Omental fat pad (tissue), 4 donors: ENCODE measurements at places on chromosomes 1 and 21. TPM values are rescaled to one million over a fixed set of nuclear protein-coding genes. Genes with fewer than 3 reads are reported as not detected.

- DNase-seq, result no peak
Observed at GRCh38 chr1:200899954-200900867, 5.5 kb downstream of the INAVA start.

DNA sequence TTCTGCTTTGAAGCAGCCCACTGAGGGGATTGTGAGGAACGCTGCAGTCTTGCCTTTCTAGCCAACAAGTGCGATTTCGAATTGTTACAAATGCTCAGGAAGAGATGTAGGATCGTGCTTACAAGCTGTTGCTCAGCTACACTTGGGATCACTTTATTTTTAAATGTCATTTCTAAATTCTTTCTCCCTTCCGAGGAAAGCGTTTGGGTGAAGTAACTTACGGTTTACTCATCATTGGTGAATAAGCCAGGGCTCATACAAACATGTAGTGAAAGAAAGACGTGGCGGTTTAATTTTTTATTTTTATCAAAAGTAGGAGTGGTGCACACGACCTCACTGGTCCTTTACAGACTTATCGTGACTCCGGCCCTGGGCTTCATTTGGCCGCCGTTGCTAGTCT lies 386.6 kb downstream of the KIF26B start:
- no peak for DNase-seq

GRCh38 chr1:97094247-97094972 lies 372.8 kb downstream of the PTBP2 start:
- DNase-seq, result no peak

- no peak for DNase-seq
Observed at GRCh38 chr1:217527151-217527550, 103.7 kb downstream of the GPATCH2 start.

- DNase-seq, result no peak
Observed at GRCh38 chr1:15717418-15718125, 18.5 kb upstream of the SLC25A34 start.

DNA sequence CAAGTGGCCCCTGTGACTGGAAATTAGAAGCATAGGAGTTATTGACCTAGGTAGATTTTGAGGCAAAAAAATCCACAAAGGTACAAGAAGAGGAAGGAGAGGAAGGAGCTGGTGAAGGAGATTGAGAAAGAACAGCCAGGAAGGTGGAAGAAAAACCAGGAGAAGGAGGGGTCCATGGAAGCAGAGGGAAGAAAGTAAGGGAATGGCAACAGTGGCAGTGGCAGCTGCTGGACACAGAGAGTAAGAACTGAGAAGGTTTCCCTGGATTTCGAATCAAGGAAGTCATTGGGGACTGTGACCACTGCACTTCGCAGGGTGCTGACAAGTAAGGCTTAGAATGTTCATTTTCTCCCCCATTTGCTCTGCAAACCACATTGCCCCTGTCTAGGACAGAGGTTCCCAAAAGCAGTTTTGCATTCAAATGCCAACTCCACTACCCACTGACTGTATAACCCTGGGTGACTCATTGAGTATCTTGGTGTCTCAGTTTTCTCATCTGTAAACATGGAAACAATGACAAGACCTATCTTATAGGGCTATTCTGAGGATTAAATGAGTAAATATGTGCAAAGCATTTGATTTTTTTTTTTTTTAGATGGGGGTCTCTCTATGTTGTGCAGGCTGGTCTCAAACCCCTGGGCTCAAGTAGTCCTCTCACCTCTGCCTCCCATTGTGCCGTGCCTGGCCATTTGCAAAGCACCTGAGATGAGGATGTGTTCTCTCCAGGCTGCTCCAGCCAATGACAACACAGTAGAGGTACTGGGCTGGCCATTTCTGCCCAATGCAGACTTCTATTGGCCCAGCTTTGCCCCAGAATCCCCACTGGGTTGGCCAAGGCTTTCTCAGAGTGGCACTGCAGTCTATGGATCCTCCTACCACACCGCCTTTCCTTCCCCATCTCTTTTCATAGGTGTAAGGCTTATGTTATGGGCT lies 9.3 kb upstream of the CAPN2 start:
- DNase-seq, result no peak

DNA sequence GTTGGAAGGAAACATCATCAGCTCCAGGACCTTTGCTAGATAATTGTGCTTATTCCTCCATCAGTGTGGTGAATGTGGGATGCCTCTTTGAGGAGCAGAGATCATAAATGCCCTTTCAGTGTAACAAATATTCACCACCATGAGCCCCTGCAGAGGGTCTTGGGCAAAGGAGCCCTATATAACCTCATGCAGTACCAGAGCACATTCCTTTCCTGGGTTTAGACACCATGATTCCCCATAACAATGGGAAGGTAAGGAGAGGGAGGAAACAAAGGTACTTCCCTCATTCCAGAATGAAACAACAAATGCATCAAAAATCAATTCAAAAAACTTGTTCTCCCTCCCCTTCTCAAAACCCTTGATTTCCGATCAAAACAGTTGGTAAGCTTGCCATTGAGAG lies 103.4 kb upstream of the PROX1 start:
- DNase-seq, result no peak

GRCh38 chr1:84996846-84997666 lies at the start of gene MCOLN2:
Gene MCOLN2, minus strand, starts transcription at chr1:84997113. Its CDS starts 241 bp downstream, at chr1:84996872.
- DNase-seq, result no peak

GRCh38 chr1:3923378-3924185 lies 23.5 kb upstream of the C1orf174 start:
- no peak for DNase-seq

DNA sequence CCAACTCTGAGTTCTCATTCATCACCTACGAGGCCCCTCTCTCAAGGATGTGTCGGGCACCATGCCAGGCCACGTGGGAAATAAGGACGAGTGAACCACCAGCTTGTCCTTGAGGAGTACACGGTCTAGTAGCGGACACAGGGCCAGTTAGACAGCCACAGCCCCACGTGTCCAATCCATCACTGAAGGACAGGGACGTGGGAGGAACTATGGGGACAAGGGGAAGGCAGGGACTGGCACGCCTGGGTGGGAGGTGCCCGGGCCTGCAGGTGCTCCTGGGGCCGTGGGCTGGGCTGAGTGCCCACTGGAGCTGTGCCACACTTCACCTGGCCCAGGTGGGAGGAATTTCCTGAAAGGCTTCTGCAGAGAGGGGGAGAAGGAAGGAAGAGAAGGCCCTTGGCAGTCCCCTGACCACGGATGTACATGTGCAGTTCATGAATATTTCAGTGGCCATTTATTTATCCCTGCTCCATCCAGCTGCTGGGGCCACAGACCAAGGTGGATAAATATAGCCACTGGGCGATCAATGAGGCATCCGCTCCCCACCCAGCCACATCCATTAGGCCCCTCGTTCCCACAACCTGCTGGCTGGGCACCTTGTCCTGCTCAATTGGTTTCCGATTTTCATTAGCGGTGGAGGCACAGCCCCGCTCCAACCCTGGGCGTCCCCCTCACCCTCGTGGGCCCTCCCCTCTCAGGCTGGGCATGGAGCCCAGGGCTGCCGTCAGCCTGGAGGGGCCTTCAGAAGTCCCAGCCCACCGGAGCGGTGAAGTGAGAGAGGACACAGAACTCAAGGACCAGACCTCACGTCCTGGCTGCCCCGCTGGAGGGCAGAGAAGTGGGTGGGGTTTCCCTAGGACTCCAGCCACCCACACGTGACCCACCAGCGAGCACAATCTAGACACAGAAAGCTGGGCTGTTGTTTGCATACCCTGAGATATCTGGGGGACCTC lies 59.5 kb downstream of the CASZ1 start:
- no peak for DNase-seq

DNA sequence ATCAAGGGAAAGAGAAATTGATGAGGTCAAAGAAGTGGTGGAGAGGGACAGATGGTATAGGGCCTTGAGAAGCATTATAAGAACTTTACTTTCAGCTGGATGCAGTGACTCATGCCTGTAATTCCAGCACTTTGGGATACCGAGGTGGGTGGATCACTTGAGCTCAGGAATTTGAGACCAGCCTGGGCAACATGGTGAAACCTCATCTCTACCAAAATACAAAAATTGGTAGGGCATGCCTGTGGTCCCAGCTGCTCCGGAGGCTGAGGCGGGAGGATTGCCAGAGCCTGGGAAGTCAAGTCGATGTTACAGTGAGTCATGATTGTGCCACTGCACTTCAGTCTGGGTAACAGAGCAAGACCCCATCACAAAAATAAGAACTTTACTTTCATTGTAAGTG lies 5.7 kb downstream of the TMEM50A start:
- no peak for DNase-seq

DNA sequence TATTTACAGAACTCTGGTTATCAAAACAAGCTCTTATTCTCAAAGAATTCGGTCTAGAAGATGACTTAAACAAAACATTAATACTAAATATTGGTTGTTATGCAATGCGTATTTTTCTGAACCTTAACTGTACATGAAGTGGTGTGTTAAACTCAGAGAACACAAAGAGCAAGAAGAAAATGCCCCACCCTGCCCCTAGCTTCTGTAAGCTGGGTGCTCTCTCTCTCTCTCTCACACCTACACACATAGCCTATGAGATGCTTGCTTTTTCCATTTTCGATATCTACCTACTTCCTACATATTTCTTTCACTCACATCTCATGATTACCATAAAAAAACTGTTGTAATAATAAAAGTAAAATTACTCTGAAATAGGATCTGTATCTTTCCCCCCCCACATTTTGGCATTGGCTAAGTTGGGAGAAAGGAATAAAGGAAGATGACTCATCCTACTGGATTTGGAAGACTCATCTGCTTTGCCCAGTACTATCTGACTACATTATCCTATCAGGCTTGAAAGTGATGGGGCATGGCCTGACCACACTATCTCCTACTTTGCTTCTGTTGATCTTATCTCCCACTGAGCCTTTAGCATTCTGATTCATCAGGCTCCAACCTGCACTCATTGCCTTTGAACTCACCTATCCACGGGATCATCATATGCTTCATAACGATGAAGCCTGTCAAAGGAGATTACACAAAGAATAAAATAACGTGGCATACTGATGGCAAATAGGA lies 2.9 kb downstream of the CRYZ start:
- no peak for DNase-seq

- DNase-seq, result no peak
Observed at GRCh38 chr1:94549706-94550105, 8.1 kb upstream of the F3 start.

GRCh38 chr1:171160639-171161354 lies 24.3 kb upstream of the FMO2 start:
- DNase-seq, result no peak

DNA sequence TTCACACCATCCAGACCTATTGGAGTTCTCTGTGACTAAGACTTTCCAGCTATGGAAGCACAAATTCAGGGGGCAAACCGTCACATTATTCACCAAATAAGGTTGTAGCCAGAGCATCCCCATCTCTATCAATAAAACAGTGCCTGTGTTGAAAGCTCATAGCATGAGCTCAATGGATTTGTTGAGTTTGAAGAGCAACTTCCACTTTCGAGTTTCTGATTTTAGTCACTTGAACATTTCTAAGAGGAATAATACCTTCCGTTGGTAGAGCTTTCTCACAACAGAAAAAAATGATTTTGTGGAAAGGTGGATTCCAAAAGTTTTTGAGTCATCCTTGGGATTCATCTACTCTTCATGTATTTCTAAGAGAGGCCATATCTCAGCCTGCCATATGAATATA lies 13.0 kb upstream of the ELAVL4 start:
- DNase-seq, result no peak

GRCh38 chr1:154813300-154813816 lies 56.7 kb downstream of the KCNN3 start:
- DNase-seq, result no peak

DNA sequence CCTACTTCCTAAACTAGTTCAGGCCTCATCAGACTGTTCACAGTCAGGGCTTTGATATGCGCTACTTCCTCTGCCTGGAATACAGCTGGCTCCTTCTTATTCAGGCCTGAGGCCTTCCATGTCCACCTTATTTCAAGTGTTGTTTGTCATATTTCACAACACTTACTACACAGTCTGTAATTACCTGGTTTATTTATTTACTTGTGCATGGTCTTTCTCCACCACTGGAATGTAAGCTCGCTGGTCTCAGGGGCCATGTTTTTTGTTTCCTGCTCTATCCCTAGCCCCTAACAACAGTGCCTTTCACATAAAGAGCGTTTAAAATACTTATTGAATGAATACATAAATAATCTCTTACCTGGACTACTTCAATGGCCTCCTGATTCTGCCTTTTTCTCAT lies 4.6 kb upstream of the SRSF4 start:
- DNase-seq, result no peak

GRCh38 chr1:54499097-54499359 lies 49.0 kb upstream of the ACOT11 start:
- no peak for DNase-seq

LGR6 gene
- not detected for total RNA-seq

MIXL1 gene
- not detected for total RNA-seq

ZC3H12A gene
- total RNA-seq, result 9.9 TPM

EFNA1 gene
- 61.7 TPM for total RNA-seq

MTARC2 gene
- 31.6 TPM for total RNA-seq

GPR25 gene
- not detected for total RNA-seq

WNT4 gene
- 1.6 TPM for total RNA-seq

NBPF10 gene
- total RNA-seq, result 1.6 TPM

F5 gene
- 5.0 TPM for total RNA-seq

DIO1 gene
- total RNA-seq, result not detected

SELE gene
- 29.1 TPM for total RNA-seq
